ENCODE measurements at places on chromosomes 6 and 20. TPM values are rescaled to one million over a fixed set of nuclear protein-coding genes. Genes with fewer than 3 reads are reported as not detected.

FOXS1 gene
- not detected for total RNA-seq

- no peak for DNase-seq
Observed at GRCh38 chr20:39133201-39133600, 171.1 kb downstream of the DHX35 start.

DNA sequence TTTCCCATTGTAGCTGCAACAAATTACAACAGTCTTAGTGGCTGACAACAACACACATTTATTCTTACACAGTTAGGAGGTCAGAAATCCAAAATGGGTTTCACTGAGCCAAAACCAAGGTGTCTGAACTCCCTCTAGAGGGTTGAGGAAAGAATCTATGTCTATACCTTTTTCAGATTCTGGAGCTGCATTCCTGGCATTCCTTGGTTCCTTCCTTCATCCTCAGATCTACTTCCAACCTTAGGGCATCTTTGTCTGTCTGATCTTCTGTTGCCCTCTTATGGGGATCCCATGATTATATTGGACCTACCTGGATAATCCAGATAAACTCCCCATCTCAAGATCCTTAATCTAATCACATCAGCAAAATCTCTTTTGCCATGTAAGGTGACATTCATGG, 540.9 kb upstream of the MAP3K7 start:
- no peak for DNase-seq

DNA sequence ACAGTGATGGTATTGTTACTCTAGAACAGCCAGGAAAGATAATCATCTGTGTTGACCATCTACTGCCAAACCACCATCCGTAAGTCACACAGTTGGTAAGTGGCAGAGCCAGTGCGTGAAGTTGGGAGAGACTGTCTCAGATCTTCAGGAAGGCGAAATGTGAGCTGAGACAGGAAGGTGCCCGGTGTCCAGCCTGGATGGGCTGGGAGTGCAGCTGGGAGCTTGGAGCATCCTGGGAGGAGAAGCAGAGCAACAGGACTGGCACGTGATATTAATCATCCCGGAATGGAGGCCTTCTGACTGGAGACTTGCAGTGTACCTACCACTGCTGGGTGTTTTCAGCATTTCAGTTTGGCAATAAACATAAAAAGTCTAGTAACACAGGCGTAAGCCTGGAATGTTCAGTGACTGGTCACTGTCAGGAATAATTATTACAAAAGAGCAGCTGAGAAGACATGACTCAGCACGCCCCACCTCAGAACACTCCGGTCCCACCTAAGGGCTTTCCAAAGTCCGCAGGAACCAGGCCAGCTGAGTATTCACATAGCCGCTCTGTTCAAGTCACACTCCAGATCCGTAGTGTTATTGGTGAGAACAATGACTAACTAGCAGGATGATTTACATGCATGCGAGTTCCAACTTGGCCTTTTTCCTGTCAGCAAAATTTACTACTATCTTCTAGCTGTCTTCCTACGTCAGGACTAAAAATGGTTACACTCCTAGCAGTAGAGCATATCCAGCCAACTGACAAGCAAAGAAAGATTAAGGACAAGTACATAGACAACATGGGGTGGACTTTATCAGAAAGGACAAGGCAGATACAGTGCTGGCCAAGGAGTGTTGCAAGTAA, 45.1 kb upstream of the PNRC1 start:
- DNase-seq, result no peak

DNA sequence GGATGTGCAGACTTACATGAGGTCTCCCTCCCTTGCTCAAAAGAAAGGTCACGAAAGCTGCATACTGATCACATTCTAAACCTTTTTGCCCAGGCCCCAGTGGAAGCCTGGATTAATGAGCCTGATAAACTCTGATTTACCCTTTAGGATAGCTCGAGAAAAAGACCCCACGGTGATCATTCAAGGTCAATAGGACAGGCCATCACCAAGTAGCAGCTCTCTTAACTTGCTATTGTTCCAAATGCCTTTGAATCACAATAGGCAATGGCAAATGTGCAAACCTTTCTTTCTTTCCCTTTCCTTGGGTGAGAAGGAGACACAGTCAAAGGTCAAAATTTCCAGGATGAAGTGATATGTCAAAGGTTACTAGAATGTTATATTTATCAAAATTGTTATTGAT, 327.3 kb downstream of the HDGFL1 start:
- DNase-seq, result no peak

DNA sequence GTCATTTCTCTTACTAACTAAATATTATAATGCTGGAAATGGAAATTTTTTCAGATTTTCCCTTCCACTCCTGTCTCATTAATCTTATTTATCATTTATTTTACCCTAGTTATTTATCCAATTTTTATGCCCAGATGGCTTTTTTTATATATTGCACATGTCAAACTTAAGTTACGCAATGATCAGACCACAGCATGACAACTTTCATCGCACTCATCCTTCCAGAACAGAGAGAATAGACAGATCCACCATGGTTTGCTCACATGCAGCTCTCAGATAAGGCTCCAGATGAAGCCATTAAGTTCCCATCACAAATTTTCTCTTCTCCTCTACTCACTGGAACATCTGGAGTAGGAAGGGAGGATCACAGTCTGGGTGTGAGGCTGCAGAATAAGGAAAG, 48.7 kb downstream of the MAP7 start:
- DNase-seq, result no peak

Data from natural killer cell (primary cell).